ENCODE measurements at places on chromosomes 1 and 21.

DNA sequence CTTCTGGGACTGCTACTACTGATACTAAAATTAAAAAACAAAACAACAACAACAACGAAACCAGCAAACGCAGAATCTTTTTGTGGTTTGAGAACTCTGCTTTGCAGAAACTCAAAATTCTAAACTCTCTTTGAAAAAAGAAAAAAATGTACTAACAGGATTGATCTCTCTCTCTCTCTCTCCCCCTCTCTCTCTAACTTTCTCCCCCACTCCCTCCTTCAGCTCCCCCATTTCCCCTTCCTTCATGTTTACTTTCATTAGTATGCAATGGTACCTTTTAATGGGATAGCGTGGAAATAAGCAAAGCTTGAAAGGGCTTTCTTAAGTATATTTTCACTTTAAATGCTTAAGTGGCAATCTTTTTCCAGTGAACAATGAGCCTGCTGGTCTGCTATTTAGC, 562.6 kb upstream of the ADGRL2 start:
- DNase-seq = no peak

- no peak for DNase-seq
These were observed 31.0 kb upstream of the NID1 start for GRCh38 chr1:236095705-236096520.

- DNase-seq = peak; percentile 15
These were observed 539 bp downstream of the CGN start for GRCh38 chr1:151511636-151512215.

GRCh38 chr1:89081005-89081404, 16.0 kb upstream of the GBP1 start:
- no peak for DNase-seq

Data from effector memory CD8-positive, alpha-beta T cell (primary cell).